ENCODE measurements at places on chromosomes 16 and 17.
A peak's percentile ranks its signal among the peaks of the same experiment; 100 is the strongest.

GRCh38 chr17:35804658-35805192 lies 4.6 kb upstream of the TAF15 start:
- no peak for DNase-seq

DNA sequence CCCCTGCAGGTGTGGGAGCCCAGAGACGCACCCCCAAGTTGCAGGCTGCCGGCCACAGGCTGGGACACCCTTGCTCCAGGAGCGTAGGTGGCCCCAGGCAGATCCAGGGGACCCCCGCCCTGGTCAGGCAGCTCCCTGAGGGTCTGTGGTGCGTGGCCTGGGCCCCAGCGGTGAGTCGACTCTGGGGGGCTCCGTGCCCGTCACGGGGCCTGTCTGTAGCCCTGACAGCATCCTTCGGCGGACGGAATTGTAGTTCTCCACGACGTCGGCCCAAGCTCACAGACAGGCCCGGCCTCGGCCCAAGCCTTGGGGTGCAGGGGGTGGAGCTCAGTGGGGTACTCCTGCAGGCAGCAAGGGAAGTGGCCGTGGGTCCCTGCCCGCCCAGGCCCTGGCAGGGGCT lies 82.9 kb downstream of the LMF1 start:
- DNase-seq: no peak

DNA sequence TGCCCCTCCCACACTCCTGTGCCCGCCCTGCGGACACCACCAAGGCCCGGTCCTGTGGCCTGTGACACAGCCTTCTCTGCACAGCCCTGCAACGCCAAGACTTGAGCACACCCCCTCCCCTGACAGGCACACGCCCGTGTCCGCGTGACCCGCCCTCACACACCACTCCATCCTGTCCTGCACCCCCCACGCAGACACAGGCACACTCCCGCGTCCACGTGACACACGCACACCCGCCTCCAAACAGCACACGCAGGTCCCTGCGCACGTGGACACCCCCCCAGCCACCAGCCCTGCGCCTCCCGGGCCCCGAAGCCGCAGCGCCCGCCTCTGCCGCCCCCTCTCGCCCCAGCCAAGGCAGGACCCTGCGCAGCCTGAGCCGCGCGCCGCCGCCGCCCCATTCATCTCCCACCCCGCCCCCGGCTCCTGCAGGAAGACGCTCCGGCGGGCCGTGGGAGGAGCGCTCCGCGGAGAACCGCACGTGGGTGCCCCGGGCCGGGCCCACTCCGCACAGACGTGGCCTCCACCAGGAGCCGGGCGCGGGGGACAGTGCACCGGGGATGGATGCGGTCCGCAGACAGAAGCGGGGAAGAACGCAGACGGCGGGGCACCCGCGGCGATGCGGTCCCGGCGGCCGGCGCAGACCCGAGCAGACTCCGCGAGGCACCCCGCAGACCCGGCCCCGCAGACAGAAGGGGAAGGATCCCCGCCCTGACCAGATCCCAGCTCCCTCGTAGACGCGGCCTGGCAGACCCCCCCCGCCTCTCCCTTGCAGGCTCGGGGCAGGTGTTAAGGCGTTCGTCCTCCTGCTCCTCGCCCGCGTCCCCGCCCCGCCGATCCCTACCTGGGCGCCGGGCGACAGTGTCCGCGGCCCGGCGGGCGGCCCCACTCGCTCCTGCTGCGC lies 506 bp downstream of the CAMKK1 start:
- DNase-seq: peak; percentile 69

GRCh38 chr17:7034955-7035590 lies 742 bp upstream of the SLC16A13 start:
- DNase-seq: no peak

DNA sequence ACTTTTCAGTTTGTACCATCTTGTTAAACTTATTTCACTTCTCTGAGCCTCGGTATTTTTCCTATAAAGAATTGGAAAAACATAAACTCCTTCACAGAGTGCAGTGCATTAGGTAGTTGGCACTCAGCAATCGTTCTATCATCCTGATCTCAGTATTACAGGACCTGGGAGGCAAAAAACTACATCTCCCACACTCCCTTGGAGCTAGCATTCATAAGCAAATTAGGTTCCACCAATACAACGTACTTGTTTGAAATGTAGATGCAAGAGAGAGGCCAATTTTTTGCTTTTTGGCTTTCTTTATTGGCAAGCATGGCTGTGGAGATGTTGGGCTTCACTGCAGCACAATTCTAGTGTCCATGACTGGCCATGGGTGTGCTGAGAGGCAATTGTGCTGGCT lies 285.2 kb downstream of the CA10 start:
- DNase-seq: no peak

GRCh38 chr17:66950325-66950724 lies 14.2 kb upstream of the CACNG4 start:
- DNase-seq: no peak

DNA sequence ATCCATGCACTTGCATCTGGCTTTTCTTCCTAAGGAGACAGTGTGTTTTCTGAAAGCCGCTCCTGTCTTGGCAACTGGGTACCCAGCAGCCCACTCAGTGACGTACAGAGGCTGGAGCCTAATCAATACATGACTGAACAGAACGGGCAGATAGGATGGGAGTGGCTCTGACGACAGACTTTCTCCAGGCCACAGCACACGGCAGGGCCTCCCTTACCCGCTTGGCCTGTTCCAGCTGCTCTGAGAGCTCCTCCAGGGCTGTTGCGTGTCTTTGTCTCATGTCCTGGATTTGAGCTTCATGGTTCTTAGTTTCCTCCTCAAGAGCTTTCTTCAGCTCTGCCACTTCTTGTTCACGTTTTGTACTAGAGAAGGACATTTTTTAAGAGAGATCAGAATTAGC lies 64.9 kb downstream of the NDEL1 start:
- no peak for DNase-seq

DNA sequence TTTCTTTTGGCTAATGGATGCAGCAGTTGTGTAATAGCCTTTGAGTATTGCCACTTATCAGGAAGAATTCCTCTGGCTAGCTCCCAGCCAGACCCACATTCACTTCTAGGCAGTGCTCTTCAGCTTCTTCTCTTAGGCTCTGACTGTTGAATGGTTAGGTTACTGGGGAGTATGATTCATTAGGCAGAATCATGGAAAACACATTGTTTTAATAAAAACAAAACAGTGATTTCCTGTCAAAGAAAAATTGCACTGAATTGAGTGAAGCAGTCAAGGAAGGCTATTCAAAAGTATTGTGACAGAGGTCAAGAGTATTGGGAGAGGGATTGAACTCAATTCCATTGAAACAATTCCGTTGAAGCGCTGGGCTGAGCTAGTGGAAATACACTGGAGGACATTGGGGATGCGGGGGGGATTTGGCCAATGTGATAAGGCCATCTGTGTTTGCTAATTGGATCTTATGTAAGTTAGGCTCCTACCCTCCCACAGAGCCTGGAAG lies 68.0 kb downstream of the CNTNAP4 start:
- no peak for DNase-seq

DNA sequence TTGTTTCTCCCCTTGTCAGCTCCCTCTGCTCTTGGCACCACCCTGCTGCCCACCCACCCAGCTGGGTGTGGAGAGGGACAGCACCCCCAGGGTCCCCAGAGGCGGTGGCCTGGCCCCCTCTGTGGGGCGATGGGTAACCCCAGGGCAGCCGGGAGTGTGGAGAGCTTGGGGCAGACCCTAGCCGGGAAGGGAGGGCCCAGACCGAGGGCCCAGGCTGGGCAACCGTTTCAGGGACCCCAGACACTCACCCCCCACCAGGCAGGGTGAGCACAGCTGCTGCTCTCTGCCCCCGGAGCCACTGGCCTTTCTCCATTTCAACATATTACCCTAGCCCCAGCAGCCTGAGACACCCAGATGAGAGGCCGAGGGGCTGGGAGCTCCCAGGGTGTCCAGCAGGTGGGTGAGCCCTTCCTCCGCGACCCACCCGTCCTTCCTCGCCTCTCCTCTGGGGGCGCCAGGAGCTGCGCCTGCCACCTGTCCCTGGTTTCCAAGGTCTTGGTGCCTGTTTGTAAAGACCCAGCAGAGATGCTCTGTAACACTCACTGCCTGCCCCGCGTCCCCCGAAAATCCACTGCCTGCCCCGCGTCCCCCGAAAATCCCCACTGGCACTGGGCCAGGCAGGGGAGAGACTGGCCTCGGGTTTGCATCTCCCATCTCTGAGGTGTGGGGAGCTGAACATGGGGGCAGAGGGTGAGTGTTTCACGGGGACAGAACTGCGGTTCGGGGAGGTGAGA lies 45.4 kb downstream of the BAHCC1 start:
- no peak for DNase-seq

GRCh38 chr17:9370467-9370866 lies 205.2 kb downstream of the STX8 start:
- DNase-seq: no peak

- DNase-seq: no peak
Measured at GRCh38 chr17:56897646-56898424, 16.0 kb downstream of the TRIM25 start.

- DNase-seq: no peak
Measured at GRCh38 chr17:40460968-40461731, 17.9 kb downstream of the IGFBP4 start.

GRCh38 chr16:67942200-67942509 lies 1.8 kb downstream of the LCAT start:
- DNase-seq: no peak

- DNase-seq: no peak
Measured at GRCh38 chr17:61225178-61225882, 174.3 kb upstream of the TBX2 start.

DNA sequence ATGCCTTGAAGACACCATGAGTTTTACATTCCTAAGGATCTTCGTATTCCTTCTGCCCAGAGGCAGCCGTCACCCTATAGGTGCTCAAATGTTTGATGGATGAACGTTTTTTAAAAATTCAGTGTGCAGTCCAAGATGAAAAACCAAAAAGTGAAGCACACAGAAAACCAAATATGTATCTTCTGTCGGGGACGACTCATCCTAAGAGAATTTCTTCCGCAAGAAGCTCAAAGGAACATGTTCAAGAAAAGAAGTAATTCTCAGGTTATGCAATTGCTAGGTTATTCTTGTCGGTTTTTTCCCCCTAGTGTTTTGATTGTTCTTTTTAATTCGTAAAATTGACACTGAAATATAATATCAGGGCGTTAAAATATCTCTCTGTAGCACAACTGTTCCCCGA lies 1.4 kb downstream of the CENPV start:
- DNase-seq: no peak

DNA sequence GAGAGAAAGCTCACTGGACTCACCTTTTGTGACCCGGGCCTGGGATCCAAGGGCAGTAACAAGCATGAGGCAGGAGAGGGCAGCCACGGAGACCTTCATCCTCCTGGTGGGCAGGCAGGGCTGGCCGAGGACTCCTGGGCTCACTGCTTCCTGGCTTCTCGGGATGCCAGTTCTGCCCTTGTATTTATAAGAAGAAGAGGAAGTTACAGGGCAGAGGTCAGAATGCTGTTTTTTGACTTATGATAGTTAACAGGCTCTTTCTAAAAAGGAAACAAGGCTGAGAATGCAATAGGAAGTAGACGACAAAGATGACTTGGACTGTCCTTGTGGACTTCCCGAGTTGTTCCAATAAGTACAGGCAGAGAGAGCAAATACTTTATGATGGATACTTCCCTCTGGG lies at the start of gene CCL23:
TSS of gene CCL23 (minus strand) at position 174 of the 400 bp plus-strand sequence. CDS start at position 99, 75 bp downstream.
- no peak for DNase-seq

GRCh38 chr17:13806092-13806491 lies 204.4 kb upstream of the HS3ST3A1 start:
- DNase-seq: no peak

DNA sequence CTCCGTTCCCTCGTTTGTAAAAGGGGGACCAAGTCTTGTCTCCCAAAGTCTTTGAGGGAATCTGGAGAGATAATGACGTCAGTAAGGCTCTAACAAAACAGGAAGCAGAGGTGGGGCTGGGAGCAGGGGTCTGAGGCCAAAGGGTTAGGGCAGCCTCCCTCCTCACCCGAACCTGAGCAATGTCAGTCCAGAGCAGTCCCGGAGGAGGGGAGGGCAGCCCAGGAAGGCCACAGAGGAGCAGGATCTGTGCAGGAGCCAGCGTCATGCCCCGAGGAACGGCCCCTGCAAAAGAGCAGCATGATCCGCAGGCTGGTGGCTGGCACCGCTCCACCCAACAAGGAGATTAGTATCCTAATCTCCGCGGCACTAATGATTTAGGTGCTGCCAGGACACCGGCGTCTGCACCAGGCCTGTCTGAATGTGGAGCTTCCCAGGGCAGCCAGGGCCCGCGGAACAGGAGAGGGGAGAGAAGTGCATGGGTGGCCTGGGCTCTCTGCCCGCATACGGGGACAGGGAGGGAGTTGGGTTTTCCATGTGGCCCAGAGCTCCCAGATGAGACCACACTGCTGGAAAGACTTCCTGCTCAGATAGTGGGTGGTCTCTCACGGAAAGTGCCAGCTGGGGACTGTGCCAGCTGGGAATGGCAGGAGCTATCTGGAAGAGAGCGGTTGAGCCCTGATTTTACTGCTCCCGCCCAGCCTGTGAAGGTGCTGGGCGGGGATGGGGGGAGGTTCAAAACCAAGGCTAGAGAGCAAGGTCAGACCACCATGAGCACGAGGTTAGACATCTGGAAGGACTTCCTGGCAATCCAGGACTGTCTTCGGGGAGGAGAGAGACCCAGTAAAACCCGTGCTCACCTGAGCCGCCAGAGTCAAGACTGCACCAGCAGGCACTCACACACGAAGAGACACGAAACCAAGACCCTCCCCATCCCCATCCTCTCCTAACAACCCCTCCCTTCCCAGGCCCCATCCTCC lies 11.0 kb upstream of the KRT17 start:
- DNase-seq: no peak

DNA sequence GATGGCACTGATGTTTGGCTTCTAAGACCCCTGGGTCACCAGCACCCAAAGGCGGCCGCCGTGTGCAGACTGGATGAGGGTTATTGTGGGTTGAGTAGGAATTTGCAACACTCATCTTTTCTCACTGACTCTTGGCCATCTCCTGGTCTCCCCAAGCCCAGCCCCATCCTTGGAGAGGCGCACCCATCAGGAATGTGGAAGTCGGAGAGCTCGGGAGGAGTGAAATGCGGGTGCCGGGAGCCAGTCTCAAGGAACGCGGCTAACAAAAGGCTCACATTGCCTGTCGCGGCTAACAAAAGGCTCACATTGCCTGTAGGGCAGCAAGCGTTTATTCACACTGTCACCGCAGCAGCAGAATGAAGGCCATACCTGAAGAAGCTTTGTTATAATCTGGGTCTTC lies 248.6 kb downstream of the FOXL1 start:
- no peak for DNase-seq

DNA sequence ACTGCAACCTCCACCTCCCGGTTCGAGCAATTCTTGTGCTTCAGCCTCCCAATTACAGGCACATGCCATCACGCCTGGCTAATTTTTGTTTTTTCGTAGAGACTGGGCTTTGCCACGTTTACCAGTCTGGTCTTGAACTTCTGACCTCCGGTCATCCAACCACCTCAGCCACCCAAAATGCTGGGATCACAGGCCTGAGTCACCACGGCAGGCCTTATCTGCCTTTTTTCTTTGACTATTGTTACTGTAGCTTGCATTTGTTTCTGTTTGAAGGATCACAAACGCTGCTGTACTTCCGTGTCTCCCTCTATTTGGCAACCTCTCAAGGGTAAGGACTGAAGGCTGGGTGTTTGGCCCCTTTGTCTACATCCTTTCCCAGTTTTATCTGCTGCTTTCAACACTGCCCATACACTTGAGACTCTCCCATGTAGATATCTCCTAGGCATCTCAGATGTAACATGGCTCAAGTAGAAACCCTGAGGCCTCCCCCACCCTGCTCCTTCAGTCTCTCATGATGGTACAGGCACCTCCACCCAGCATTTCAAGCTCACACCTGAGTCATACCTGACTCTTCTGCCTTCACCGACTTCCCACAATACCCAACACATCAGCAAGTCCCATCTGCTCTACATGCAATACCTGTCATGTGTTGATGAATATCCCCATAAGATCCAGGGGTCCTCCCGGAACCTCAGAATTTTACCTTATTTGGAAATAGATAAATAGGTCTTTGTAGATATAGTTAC lies 219.0 kb downstream of the CPPED1 start:
- no peak for DNase-seq

- no peak for DNase-seq
Measured at GRCh38 chr16:2091547-2092255, 43.9 kb downstream of the TSC2 start.
